Left renal cortex interstitium (tissue), 4 donors: ENCODE measurements at places on chromosomes 3 and 15.

GRCh38 chr15:84685304-84685703 lies 27.3 kb upstream of the NMB start:
- DNase-seq = no peak

- DNase-seq = no peak
These were observed 7.3 kb upstream of the SPATA12 start for GRCh38 chr3:57053122-57053521.

GRCh38 chr15:52651868-52652267 lies 27.3 kb downstream of the ATOSA start:
- peak; percentile 80 for DNase-seq

GRCh38 chr3:11567516-11568467 lies 75.9 kb downstream of the VGLL4 start:
- DNase-seq = no peak

GRCh38 chr3:10816019-10816862 lies at the start of gene SLC6A11:
TSS of gene SLC6A11 (plus strand) at chr3:10816228. CDS start at chr3:10816266, 38 bp downstream.
- no peak for DNase-seq

DNA sequence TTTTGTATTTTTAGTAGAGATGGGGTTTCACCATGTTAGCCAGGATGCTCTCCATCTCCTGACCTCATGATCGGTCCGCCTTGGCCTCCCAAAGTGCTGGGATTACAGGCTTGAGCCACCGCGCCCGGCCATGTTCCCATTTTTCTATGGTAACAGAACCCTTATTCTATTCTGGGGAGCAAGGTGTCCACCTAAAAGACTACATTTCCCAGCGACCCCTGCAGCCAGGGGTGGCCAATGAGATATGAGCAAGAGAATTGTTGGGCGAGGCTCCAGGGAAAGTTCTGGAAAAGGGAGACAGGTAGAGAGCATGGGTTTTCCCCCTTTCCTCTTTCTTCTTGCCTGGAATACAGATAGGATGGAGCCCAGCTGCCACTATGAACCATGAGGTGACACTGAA lies 96.9 kb downstream of the LINGO1 start:
- DNase-seq = no peak

GRCh38 chr3:133487920-133488540 lies 85.5 kb upstream of the CDV3 start:
- no peak for DNase-seq

DNA sequence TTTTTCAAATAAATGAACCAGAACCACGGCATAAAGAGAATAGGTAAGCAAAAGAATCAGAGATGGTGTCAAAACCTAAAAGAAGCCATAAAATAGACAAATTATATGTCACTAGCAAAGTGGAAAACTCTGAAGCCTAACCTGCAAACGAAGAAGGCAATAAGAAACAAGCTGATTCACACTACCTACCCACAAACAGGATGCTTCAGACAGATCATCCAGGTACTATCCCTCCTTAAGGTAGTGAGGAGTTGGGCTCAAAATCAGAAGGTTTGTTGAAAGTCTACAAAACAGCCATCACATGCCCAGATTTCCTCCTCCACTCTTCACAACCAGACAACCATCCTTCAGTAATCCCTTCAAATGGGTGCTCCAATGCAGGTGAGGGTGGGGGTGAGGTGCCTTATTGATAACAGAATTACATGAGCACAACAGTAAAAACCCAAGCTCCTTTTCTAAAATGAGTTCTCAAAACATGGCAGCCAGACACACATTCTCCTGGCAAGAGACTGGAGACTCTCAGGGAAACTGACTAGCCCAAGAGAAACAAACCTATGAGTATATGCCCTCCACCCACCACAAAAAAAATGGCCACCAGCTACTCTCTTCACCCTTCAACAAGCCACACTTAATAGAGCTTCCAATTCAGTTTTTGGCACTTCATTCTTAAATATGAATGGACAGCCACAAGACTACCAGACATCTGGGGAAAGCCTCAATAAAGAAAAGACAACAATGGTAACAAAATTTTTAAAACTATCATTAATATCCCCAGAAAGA lies 6.4 kb downstream of the KPNA1 start:
- no peak for DNase-seq

GRCh38 chr3:17573396-17573795 lies 169.0 kb downstream of the TBC1D5 start:
- DNase-seq = no peak

- no peak for DNase-seq
These were observed 3.6 kb downstream of the HAPLN3 start for GRCh38 chr15:88891540-88892254.

GRCh38 chr3:147384210-147385058 lies 21.9 kb downstream of the ZIC4 start:
- DNase-seq = no peak

GRCh38 chr15:96276438-96277210 lies 53.9 kb upstream of the NR2F2 start:
- no peak for DNase-seq

GRCh38 chr3:170077361-170077760 lies 39.6 kb downstream of the GPR160 start:
- no peak for DNase-seq

DNA sequence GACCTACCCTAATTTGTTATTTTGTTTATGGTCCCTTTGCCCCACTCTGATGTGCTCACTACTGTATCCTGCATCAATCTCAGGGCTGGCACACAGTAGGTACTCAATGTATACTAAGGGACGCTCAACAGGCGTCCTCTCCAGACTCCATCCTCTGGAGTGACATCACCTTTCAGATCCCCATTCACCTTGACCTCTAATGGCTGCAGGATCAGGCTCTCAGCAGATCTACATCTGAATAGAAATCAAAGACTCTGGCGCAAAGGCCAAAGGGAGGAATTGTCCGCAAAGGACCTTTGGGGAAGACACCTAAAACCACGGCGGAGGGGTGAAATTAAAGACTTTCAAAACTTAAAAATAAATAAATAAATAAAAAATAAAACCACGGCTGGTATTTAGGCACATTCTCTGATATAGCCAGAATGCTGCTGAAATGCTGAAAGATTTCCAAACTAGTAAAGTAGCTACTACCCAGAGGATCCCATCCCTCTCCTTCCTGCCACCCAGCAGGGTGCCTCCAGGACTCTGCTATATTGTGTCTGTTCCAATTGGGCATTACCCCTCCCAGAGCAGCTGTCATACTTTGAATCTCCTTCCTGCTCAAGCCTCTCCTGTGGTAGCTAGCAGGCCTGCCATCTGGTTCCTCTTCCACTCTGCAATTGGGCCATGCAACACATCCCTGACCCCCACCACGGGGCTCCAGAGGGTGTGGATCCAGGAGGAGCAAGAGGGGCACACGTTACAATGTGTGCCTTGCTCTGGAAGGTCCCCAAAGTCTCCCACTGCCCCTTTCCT lies 6.1 kb downstream of the SHF start:
- DNase-seq = no peak

DNA sequence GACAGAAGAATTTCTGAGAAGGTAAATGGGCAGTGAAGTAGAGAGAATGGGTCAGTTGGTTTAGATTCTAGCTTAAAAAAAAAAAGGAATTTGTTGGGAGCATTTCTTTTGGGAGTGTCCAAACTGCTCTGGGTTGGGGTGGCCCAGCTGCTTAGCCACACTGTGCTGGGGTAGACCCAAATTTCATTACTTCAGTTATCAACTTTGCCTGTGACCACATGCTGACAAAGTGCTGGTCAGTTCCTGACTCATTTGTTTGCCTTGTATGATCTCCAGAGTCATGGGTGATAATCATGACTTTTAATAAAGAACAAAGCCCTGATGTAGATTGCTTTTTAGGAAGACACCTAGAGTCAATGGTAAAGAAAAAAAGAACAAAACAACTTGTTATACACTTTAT lies 121.5 kb upstream of the FGF7 start:
- DNase-seq = no peak

DNA sequence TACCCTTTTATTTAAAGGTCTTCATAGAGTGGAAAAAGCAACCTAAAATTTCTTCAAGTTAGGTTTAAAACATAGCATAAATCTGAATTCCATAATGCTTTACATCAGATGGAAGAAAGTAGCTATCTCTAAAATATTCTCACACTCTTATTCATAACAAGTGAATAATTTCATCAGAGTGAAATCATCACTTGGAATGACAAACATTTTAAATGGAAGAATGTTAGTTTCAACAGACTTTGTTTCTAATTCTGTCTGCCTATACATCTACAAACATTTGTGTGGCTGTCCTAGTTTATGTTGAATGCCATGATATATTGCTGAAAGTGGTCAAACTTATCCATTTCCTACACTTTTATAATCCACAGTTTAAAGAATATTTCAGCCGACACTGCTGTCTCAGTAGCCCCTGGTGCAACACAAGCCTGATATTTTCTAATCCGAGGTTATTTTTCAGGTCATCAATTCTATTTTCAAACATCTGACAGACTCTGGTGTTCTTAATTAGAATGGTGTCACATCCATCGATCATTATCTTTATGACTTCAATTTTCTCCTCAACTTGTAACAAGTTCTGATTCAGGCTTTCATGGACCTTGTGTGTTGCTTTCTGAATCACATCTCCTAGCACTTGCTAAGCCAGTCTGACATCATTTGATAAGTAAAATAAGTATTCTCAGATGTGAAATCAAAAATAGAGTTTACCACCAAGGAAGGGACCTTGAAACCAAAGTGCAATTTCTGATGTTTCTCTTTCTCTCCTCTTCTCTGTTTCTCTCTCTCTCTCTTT lies 17.1 kb upstream of the CNTN3 start:
- no peak for DNase-seq

- no peak for DNase-seq
These were observed 153.8 kb upstream of the RORA start for GRCh38 chr15:61382927-61383326.

GRCh38 chr15:96353416-96353929 lies 23.0 kb downstream of the NR2F2 start:
- DNase-seq = no peak

GRCh38 chr15:34318277-34319079 lies 19.1 kb downstream of the SLC12A6 start:
- DNase-seq = no peak

GRCh38 chr3:191894406-191894805 lies 433.4 kb downstream of the PYDC2 start:
- no peak for DNase-seq

GRCh38 chr15:23083115-23083514 lies 43.7 kb upstream of the TUBGCP5 start:
- DNase-seq = no peak

GRCh38 chr15:64070965-64071851 lies 22.4 kb downstream of the CIAO2A start:
- DNase-seq = no peak

DNA sequence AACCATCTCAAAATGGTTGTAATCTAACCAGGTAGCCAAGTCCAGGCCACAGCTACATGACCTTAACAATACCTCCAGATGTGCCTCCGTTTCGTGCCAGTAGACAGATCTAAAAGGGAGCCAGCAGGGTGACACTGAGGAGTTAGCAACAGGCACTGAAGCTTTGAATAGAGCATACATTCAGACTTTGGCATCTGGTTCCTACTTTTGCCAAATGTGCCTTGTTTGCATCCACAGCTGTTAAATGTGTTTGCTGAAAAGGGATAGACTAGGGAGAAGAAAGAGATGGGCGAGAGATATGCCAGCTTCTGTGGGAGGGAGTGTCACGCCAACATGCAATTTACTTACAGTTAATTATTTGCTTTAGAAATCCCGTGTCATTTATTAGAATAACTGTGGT lies 1433.9 kb upstream of the CADM2 start:
- DNase-seq = no peak
